ENCODE measurements at places on chromosomes 7 and 10.

- DNase-seq, result no peak
Observed at GRCh38 chr7:94389381-94389780, 5.3 kb upstream of the COL1A2 start.

GRCh38 chr10:86194684-86195083 lies 171.9 kb downstream of the GRID1 start:
- DNase-seq, result no peak

GRCh38 chr7:55641273-55641691 lies 69.0 kb upstream of the VOPP1 start:
- no peak for DNase-seq

GRCh38 chr10:107577221-107577620 lies 412.7 kb upstream of the SORCS1 start:
- DNase-seq, result no peak

DNA sequence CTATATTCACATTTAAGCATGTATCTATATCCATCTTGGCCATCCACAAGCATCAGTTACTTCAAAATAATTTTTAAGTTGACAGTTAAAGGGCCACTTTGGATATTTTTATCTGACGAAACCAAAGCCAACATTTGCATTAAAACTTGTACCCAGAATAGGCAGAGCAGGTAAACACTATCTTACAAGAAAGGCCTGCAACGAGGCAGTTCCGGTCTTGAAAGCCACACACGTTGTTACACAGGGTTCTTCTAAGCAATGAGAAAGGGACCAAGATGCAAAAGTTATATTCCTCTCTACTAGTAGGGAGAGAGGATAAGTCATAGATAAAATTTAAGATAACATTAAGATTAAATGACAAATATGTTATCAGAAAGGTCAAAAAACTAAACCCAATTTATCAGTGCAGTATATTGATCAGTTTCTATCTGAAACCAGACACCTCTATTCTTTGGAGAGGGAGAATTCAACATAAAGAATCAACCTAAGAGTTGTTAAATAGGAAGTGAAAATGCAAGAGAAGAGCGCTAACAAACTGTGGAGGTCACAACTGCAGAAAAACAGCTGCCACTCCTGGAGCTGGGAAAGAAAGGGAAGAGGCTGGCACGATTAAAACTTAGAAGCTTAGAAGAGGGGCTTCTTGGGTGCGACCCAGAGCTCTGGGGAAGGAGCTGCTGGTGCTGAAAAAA lies 701.3 kb downstream of the TNS3 start:
- no peak for DNase-seq

DNA sequence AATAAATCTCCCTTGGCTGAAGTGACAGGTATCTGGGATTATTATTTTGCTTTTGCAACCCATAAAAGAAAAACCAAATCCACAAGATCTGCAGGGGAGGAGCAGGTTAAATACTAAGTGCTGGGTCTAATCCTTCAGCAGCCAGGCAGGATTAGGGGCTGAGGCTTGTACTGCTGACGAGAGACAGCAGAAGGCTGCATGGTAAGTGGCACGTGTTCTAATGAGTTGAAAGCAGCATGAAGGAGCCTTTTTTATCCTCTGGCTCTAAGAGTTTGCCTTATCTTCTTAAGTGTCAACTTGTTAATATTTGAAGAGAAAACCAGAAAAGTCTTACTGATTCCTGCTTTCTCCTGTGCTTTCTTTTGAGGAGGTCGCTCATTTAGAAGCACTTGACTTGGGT lies 50.0 kb downstream of the LYZL2 start:
- DNase-seq, result no peak

GRCh38 chr10:73552819-73553715 lies 38.1 kb downstream of the USP54 start:
- DNase-seq, result no peak

DNA sequence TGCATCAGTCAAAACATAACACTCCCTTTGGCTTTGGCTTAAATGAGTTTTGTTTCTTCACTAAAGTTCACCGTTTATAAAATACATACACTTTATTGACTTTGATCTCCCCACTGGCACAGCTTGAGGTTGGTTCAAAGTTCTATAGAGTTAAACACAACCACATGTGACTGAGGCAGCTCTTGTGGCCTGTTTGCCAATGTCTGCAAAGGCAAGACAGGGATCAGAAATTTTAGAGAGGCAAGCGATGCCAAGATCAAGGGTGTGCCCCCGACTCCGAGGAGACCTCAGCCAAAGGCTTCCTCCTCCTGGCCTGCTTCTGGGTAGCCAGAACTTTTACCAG lies 129.8 kb upstream of the JCAD start:
- DNase-seq, result no peak

- DNase-seq, result no peak
Observed at GRCh38 chr7:16261654-16262053, 159.7 kb downstream of the CRPPA start.

DNA sequence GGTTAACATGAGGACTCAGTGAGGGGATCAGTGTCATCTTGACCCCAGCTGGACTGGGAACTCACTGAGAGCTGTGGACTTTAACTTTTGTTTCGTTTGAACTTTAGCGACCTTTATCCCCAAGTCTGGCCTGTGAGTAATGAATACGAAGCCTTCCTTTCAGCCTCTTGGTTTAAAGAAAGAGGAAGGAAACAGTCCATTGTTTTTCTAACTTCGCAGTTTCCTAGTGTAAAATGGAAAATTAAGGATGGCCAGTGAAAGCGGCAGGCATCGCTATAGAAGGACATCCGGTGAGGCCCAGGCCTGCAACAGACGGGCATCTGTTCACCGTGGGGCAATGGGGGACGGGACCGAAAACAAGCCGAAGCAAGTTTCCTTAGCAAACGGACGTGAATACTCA lies 44.1 kb upstream of the ADO start:
- DNase-seq, result no peak

GRCh38 chr10:33015761-33016547 lies 57.9 kb upstream of the ITGB1 start:
- DNase-seq, result no peak

DNA sequence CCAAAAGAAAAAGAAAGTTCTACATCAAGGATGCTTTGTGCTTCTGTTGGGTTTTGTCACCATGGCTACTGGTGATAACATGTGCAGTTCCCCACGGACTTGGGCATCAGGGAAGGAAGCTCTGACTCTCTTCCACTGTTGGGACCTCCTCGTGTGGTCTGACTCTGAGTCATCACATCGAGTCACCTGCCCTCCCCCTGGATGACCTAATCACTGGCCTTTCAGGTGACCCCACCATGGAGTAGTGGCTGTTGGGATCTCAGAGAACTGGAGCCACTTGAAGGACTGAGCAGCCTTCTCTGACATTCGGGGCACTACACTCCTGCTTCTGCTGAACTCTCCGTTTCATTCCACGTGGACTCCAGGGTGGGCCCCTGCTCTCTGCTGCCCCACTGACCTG lies 60.8 kb upstream of the DOCK1 start:
- no peak for DNase-seq

DNA sequence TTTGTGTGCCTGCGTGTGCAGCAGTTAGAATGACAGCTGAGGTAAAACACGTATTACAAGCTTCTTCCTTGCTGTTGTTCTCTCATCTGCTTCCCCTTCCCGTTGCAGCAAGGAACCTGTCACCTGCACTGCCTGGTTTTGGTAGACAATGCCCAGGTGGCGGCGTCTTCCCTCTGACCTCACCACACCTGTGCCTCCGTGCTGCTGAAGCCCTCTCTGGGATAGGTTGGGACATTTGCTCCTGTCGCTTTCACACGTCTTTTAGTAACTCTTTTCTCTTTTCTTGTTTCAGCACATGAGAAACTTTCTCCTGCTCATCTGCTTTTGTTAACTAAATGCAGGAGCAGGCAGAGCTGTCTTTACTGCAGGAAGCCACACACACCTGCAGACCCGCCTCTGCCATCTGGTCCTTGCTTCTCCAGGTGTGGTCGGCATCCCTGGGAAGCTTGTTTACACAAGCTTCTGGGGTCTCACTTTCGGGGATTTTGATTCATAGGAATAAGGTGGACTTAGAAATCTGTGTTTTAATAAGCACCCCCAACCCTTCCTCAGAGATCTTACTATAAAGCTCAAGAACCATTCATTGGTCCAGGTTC lies 60.7 kb upstream of the EXOC6 start:
- DNase-seq, result no peak

DNA sequence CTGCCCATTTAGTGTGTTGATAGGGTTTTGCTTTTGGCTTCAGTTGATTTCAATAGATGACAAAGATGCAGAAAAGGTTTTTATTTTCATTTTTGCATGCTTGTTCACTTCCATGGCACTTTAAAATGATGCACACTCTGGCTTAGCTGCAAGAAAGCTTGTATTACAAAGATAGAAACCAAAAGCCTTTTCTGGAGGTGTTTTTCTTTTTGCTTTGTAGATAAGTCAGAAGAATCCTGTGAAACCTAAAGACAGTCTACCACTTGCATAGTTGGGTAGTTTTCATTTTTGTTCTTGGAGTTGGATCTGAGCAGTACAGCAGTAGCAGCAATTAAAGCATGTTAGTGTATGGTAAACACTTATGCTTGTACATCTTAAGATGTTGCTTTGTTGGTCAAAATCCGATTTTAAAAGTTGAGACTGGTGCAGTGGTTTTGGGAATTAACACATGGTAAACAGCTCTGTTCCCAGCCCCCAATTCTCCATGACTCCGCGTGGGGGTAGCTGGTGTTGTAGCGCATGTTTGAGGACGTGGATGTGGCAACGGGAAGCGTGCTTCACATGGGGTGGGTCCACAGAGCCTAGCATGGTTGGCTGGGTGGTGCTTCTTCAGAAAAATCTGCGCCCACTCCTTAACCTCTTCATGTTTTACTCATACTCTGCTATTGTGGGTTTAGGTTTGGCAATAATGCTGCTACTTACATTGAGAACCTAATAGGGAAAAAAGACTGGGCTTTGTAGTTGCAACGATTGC lies 19.8 kb downstream of the CCNY start:
- DNase-seq, result peak; percentile 31

GRCh38 chr10:44569193-44570091 lies 184.5 kb upstream of the CXCL12 start:
- DNase-seq, result no peak

All from activated naive CD8-positive, alpha-beta T cell treated with anti-CD3 and anti-CD28 coated beads, Interleukin-2, amount 50 U/mL, for 24 hours (primary cell).